Mammary epithelial cell (primary cell): ENCODE measurements at places on chromosomes 16 and 17. TPM values are rescaled to one million over a fixed set of nuclear protein-coding genes. Genes with fewer than 3 reads are reported as not detected.
A peak's percentile ranks its signal among the peaks of the same experiment; 100 is the strongest.

GRCh38 chr17:48995304-48995973 is 1.7 kb upstream of the IGF2BP1 start:
- DNase-seq: no peak

DNA sequence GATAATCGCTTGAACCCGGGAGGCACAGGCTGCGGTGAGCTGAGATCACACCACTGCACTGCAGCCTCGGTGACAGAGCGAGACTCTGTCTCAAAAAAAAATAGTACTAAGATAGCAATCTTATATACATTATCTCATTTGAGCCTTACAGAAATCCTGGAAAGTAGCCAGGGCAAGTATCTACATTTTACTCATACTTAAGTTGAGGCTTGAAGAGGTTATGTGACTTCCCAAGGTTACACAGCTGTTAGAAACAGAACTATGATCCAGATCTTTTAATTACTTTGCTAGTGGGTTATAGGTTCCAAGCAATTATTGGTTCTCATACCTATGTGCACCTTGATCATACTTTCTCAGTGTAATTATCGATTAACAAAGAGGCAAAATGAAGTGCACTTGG is 15.4 kb downstream of the C17orf78 start:
- DNase-seq: no peak

DNA sequence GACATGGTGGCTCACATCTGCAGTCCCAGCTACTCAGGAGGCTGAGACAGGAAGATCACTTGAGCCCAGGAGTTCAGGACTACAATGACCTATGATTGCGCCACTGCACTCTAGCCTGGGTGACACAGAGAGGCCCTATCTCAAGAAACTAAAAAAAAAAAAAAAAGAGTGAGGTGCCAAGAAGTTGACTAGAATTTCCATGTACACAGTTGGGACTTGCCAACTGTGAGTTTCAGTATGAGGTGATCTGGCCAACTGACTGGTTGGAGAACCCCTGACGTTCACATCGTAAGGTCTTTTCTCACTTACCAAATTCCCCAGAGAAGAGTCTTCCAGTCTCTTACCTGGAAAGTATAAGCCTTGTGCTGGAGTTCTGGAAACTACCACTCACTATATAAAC is 3.1 kb upstream of the MED11 start:
- peak; percentile 31 for DNase-seq

- no peak for DNase-seq
These were observed 16.5 kb upstream of the SLC38A8 start for GRCh38 chr16:84059111-84059510.

GRCh38 chr17:44362949-44363612 is 572 bp downstream of the FAM171A2 start:
- no peak for DNase-seq

DNA sequence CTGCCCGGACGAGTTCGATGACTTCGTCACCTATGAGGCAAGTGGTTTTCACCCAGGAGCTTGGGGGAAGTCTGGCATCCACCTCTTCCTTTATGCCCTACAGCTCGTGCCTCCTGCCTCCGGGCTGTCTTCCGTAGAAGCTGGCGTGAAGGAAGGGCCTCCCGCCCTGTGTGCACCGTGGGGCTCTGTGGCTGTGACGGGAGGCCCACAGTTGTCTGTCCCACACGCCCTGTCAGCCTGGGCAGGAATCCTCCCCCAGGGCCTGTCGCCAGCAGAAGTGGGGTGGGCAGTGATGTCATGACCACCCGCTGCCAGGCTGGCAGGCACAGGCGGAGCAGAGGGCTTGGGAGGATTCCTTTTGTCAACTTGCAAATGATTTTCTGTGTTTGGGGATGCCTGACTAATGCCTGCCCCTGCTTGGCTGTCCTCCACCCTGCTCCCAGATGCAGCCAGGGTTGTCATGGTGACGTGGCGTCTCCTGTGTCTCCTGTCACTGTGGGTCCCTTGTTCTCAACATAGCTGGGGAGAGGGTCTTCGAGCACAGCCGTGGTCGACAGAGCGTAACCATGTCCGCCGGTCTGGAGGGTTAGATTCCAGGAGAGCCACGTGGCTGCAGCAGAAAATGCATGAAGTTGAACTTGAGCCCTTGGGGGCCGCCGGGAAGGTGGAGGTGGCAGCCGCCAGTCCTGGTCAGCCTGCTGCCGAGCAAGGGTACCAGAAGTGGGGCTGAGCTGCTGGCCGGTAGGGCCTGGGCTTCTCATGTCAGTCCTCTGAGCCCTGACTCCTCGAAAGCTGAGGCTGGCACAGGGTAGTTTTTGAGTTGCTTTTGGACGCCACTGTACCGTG is 46.1 kb downstream of the RAB11FIP3 start:
- DNase-seq: peak; percentile 73

- DNase-seq: no peak
These were observed 29.1 kb downstream of the AKAP1 start for GRCh38 chr17:57114085-57114673.

- no peak for DNase-seq
These were observed 364.8 kb upstream of the RBFOX1 start for GRCh38 chr16:6967796-6968320.

DNA sequence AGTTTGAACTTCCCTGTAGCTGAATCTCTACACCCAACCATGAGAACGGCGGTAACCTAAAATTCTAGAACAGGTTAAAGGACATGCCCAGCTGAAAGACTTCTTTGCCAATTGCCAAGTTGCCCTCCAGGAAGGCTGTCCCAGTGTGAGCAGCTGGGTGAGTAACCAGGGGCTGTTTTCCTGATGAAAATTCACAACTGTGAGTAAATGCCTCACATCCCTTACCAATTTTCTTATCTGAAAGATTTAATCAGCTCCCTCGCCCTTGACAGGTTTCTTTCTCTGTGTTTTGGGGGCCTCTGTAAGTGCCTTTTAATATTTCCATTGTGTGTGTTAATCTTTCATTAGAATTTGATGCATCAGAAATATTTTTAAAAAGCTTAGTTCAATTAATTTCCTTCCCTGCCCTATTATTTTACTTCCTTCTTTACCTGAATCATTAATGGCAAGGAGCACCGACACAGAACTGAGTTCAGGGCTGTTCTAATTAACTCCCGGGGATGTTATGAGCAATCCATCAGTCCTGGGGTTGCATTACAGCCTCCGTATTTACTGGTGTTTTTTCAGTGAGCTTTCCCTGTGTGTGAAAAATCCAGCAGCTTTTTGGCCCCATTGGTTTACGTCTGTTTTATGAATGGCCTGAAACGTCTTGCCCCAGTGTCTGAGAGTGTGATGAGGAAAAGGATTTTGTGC is 152.9 kb downstream of the CLEC16A start:
- DNase-seq: no peak

DNA sequence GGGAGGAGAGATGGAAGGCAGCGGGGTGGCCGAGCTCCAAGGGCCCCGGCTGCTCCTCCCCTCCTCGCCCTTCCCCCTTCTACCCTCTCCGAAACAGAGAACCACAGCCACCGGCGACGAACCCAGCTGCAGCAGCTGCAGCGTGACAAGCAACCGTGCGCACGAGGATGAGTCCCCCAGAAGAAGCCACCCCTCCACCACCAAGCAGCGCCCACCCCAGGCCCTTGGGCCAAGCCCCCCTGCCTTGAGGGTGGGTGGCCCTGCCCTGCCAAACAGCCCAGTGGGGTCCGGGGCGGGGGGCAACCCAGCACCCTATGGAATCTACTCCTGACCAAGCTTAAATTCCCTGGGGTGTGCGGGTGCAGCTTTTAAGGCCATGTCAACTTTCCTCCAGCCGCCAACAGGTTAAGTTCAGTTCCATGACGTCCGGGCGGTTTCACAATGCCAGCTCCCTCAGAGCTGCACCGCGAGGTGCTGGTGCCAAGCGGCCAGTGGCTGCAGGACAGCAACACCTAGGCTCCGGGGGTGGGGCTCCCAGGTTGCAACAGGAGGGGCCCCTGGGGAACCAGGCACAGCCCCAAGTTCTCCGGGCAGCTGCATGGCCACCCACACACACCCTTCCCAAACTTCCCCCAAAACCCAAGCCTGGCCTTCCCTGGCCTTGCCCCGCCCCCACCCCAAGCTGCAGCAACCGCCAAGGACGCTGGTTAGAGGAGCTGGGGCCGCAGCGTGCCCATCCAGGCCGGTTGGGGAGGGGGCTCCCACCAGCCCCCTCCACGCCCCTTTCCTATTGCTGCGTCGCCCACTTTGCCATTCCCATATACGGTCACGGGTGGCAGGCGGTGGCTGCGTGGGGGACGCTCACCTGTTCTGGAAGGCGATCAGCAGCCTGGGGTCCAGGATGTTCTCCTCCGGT is 2.0 kb downstream of the CBX4 start:
- DNase-seq: peak; percentile 88

GRCh38 chr16:68995011-68995504 is 110.4 kb upstream of the HAS3 start:
- peak; percentile 98 for DNase-seq

DNA sequence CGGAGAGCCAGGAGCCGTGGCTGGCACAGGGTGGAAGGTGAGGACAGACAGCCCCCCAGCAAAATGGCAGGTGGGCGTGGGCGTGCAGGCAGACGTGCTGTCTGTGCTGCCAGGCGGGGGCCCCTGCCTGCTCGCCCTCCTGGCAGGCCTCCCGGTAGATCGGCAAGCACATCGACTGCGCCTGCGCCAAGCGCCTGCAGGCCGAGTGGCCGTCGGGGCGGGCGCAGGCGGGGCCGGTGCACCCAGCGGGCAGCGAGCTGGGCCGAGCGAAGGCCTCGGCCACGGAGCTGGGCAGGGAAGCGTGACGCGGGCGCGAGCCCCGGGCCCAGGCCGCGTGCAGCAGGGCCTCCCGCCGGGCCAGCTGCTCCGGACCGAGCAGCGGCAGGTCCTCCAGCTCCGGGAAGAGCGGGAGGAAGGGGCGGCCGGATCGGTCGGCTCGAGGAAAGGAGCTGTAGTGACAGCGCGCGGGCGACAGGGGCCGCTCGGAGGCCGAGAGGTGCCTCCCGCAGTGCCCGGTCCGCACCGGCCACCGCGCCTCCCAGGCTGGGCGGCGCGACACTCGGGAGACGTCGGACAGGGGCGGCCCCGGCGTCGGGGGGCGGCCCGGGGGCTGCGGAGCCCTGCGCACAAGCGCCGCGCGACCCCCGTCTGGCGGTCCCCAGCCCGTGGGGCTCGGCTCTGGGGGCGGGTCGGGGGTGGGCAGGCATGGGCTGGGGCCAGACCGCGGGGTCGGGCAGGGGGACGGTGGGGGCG is 16.9 kb downstream of the GRIN2C start:
- no peak for DNase-seq

GRCh38 chr17:60361889-60362288 is 30.0 kb downstream of the USP32 start:
- no peak for DNase-seq

- peak; percentile 60 for DNase-seq
These were observed 152.1 kb downstream of the PHKB start for GRCh38 chr16:47613251-47613650.

- DNase-seq: no peak
These were observed 101.2 kb downstream of the RPTOR start for GRCh38 chr17:80645706-80646325.

DNA sequence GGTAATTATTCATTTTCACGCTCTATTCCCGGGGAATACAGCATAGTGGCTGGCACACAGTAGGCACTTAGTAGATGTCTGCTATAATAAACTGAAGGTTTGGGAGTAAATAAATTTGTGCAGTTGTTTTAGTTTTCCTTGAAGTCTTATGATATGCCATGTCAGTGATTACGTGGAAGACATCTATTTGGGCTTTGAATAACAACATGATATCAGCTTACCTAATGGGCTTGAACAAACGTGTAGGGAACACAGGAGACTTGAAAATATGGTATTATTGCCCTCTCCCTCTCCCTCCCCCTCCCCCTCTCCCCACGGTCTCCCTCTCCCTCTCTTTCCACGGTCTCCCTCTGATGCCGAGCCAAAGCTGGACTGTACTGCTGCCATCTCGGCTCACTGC is 36.3 kb upstream of the NETO2 start:
- no peak for DNase-seq

DNA sequence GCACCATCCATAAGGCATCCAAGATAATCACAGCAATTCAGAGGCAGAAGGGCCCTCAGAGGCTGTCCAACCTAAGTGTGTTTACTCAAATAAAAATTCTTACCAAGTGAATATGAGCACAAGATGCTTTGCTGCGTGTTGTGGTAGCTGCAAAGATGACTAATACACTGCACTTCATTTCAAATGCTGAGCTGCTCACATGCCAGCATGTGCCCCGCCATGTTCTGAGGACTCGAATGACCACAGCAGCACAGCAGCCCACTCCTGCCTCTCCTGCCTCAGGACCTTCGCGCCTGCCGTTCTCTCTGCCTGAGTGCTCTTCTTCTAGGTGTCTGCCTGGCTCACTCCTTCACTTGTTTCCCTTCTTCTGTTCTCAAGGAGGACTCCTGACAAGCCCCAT is 19.0 kb downstream of the PIK3R5 start:
- peak; percentile 57 for DNase-seq

DNA sequence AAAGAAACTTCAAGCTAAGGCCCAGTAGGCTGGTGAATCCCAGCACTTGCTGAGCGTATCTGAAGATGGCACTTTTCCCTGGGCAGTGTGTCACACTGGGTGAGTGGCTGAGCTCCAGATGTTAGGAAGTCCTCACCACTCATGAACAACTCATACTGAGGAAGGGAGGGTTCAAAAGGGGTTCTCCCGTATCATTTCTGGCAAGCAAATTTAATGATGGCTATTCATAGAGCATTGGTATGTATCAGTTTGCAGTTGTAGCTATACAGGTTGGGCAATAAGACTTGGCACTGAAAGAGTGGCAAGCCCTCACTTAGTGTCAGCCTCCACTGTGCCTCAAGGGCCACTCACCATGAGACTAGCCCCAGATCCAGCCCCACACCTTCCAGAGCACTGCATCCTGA is 10.7 kb downstream of the GFOD2 start:
- peak; percentile 29 for DNase-seq

GRCh38 chr16:28609631-28610594 is at the start of gene SULT1A1:
SULT1A1 (minus strand) TSS chr16:28610044; CDS start chr16:28608855, 1,189 bp downstream.
- DNase-seq: peak; percentile 37

GRCh38 chr16:9270424-9270823 is 179.0 kb downstream of the HAPSTR1 start:
- no peak for DNase-seq

- no peak for DNase-seq
These were observed 12.0 kb downstream of the C17orf113 start for GRCh38 chr17:42038221-42038973.

- peak; percentile 85 for DNase-seq
These were observed 49.4 kb downstream of the MYH10 start for GRCh38 chr17:8580952-8581658.

- no peak for DNase-seq
These were observed 163.4 kb downstream of the SEC14L1 start for GRCh38 chr17:77304051-77304745.

GRCh38 chr17:60353773-60354172 is 38.2 kb downstream of the USP32 start:
- DNase-seq: no peak

- no peak for DNase-seq
These were observed at the start of gene ACE for GRCh38 chr17:63476854-63477479. ACE (plus strand) TSS chr17:63477061; CDS start chr17:63477095, 34 bp downstream.

GRCh38 chr16:70738083-70738977 is 52.5 kb upstream of the MTSS2 start:
- peak; percentile 32 for DNase-seq

Gene MPDU1
- total RNA-seq: 40.1 and 51.2 TPM in 2 replicates

Gene KRTAP2-3
- total RNA-seq: 4.8 TPM

Gene EVI2A
- total RNA-seq: 1.0 TPM

Gene KCNG4
- not detected for total RNA-seq

Gene CASKIN2
- total RNA-seq: 10.5 TPM

Gene BCKDK
- total RNA-seq: 26.3 TPM

Gene GPR139
- not detected for total RNA-seq

Gene ESRP2
- total RNA-seq: 24.3 TPM
